ENCODE measurements at places on chromosomes 11 and 22.

DNA sequence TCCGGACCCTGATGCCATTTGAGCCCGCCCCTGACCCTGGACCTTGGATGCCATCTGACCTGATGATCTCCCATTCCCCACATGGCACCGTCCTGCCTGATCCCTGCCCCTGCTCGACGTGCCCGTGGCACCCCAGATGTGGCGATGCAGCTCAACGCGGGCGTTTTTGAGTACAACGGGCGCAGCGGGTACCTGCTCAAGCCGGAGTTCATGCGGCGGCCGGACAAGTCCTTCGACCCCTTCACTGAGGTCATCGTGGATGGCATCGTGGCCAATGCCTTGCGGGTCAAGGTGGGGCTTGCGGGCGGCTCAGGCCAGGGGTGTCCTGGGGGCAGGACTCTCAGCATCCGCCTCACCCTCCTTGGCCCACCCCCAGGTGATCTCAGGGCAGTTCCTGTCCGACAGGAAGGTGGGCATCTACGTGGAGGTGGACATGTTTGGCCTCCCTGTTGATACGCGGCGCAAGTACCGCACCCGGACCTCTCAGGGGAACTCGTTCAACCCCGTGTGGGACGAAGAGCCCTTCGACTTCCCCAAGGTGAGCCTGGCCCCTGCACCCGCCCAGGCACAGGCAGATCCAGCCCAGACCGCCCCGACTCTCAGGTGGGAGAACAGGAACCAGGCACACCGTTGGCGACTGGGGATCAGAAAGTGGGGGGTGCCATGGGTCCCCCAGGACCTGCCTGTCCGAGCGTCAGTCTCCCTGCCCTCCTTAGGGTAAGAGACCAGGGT lies 11.1 kb downstream of the PLCB3 start:
- no peak for DNase-seq

DNA sequence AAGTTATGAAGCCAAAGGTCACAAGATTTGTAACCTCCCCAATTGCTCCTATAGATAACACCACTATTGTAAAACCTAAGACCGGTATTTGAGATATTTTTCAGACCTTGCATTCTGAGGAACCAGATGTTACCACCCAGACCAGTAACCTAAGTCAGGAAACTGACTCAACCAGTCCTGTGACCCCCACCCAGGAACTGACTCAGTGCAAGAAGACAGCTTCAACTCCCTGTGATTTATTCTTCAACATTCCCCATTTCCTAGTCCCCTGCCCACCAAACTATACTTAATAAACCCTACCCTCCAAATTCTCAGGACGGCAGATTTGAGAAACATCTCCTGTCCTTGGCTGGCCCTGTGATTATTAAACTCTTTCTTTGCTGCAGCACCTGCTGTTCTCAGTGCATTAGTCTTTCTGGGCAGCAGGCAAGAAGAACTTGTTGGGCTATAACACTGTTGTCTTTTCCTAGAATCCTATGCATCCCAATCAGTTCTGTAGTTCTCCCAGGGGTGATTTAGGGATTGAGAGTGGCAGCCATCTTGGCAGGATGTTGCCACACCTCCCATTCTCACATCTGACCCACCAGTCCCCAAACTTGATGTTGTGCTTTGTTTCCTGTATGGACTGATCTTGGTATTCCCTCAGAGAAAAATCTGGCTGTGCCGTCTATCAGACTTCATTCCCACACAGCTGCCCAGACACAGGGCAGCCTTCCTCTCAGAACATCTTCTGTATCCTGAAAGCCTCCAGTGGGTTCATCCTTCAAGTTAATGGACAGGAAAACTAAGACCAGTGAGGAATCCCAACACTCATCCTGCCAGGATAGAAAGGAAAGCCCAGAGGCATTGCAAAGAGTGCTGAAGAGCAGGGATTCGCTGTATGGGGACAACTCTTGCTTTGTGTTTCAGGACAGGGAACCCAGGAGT lies 104.0 kb downstream of the PDE2A start:
- peak; percentile 38 for DNase-seq

- DNase-seq, result no peak
These were observed 442.2 kb upstream of the DDI1 start for GRCh38 chr11:103594283-103594682.

GRCh38 chr11:32386770-32387377 lies 48.5 kb downstream of the WT1 start:
- DNase-seq, result no peak

DNA sequence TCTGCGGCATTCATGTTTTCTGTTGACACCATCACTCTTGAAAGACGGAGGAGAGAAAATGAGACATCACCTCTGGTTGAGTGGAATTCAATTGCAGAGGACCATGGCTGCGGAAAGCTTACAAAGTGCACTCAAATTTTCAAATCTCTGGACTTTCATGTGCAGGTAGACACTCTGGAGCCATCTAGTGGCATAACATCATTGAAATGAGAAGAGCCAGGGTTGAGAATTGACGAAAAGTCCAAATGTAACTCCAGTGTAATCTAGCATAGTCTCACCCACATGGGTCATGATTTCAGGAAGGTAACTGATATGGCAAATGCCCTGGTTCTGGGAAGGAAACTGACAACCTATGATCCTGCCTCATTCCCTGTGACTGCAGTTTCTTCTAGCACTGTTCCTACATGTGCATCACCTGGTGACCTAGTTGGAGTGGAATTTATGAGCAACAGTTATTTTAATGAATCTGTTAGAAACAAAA lies 687.8 kb downstream of the KCNA4 start:
- peak; percentile 80 for DNase-seq

DNA sequence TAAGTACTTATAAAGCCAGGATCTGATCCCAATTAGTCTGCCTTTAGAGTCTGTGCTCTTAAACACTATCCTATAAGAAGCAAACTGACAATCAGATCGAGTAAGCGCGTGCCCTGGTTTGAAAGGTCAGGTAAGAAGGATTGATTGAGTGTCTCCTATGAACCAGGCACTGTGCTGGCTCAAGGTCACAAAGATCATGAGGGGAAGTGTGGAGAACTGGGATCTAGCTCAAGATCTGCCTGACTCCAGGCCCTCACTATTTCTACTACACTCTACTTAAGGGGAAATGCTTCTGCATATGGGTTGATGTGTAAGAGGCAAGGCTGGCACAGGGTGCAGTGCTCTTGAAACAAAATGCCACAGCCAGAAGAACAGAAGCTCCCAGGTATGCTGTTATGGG lies 77.0 kb downstream of the ME3 start:
- no peak for DNase-seq

DNA sequence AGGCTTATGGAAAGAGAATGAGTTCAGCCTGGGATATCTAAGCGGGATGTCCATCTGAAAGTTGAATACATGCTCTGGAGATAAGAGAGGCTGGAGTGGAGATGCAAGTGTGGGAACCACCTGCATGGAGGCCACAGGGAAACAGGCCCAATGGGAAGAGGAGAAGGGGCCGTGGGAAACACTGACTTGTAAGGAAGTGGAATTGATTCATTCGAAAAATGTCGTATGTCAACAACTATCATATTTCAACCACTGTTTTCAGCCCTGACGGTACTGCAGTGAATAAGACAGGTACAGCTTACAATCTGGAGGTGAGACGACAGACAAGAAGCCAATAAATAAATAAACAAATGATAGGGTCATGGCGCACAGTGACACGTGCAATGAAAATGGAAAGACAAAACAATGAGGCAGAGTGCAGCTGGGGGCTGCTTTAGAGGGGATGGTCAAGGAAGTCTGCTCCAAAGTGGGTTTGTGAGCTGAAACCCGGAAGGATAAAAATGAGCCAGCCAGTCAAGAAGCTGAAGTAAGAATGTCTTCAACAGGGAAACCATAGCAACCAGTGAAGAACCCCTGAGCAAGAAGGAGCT lies 35.9 kb downstream of the EFCAB6 start:
- DNase-seq, result no peak

DNA sequence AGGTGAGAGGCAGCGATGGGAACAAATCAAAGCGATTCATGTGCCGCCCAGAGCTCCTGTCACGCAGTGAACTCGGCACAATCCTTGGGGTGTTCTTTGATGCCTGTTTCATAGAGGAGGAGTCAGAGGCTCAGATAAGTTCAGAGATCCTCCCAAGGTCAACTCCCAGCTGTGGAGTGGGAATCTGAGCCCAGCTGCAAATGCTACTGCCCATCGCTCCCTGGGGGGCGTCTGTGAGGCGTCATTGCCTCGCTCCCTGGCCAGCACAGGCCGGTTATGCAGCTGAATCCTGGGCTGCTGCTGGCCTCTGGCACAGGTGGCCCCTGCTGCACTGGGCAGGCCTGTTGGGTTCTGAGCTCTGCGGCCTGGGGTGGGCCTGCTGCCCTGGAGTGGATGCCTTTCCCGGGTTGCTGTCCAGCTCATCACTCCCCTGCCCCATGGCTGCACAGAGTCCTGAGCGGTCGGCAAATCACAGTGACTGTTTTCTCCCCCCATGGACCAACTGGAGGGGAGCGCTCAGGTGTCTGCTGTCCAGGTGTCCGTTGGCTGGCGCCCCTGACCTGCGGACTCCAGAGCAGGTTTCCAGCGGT lies 36.3 kb upstream of the SHISAL1 start:
- no peak for DNase-seq

- DNase-seq, result no peak
These were observed 4.7 kb upstream of the SUSD2 start for GRCh38 chr22:24176630-24177029.

DNA sequence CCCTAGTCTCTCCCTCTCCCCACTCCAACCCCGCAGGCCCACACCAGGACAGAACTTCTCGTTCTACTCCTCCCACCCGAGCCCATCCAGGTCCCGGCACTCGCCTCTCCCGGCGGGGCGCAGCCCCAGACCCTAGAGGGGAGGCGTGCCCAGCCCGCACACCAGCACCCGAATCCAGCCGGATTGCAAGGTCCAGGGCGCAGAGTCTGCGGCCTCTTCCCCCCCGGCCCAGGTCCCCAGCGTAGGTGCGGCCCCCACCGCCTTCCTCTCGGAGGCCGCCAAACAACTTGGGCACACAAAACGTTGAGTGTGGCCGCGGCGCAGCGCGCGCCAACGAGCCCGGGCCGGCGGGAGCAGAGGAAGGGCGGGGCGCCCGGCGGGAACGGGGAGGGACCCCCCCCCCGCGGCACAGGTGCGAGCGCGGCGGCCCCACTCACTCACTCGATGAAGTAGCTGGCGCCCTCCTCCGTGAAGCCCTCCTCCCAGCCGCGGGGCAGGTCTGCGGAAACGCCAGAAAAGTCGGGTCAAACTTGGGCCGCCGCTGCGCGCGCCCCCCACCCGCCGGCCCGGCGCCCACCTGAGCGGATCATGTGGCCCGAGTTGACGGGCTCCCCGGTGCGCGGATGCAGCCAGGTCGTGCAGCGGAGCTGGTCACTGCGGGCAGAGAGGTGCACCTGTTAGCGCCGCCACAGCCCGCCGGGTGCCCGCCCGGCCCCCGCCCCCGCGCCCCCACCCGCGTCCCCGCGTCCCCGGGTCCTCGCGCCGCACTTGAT lies 480 bp downstream of the PLEKHA7 start:
- DNase-seq, result no peak

- DNase-seq, result no peak
These were observed 295.6 kb downstream of the NTM start for GRCh38 chr11:131666006-131666405.

DNA sequence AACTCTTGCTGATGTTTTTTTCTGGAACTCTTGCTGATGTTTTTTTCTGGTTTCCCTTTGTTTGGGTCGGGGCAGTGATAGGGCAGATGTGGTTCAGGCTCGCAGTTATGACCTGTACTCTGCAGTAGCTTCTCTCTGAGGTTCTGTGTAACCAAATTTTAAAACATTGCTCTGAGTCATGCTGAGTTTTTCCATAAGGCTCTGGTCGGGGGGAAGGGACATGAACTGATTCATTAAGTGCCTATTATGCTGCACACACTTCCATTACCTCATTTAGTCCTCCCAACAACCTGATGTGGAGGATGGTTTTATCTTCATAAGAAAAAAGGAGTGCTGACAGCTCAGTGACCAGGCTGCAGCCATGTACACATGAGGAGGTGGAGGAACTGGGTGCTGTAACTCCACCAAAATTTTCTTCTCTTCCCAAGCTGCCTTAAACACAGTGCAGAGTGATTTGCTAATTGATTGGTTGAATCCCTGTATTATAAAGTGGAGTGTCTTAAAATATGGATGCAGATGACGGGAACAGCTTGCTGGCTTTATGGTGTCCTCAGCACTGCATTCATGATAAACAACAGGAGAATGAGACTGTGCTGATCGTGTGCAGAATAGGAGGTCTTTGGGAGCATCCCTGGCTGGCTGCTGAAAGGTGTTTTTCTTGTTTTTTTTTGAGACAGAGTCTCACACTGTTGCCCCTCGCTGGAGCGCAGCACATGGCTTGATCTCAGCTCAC lies 19.1 kb downstream of the TNRC6B start:
- peak; percentile 88 for DNase-seq

GRCh38 chr11:125568970-125569914 lies at the start of gene EI24:
EI24 (plus strand) TSS chr11:125569477; CDS start chr11:125572528, 3,051 bp downstream.
- peak; percentile 52 for DNase-seq

- DNase-seq, result no peak
These were observed 3.5 kb downstream of the CXCR5 start for GRCh38 chr11:118887206-118887605.

- no peak for DNase-seq
These were observed 607 bp downstream of the MRPL11 start for GRCh38 chr11:66437979-66438503.

DNA sequence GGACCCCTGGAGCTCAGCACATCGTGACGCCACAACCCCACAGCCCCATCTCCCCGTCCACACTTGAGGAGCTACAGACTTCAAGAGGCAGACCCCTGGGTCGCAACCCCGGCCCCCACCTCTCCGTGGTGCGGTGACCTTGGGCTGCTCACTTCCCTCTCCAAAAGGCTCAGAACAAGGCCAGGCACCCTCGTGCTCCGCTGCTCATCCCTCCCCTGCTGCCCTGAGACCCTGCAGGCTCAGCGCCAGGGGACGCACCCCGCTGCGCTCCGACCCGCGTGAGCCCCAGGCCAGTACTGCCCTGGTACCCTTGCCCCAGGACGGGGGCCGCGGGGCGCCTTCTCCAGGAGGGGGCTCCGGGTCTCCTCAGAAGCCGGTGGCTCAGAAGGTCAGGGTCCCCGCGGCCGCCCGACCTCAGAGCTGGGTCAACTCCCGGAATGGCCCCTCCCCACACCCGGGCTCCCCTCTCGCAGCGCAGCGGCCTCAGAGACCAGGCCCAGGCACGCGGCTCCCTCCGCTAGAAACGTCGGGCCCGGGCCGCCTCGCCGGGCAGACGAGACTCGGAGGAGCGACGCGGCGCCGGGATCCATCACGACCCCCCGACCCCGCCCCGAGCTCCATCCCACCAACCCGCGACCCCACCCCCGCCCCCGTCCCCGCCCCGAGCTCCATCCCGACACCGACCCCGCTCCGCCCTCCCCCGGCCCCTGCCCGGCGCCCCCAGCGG lies 563 bp downstream of the GATD1 start:
- DNase-seq, result no peak
